Fibroblast of gingiva (primary cell): ENCODE measurements at places on chromosomes 6 and 20.

DNA sequence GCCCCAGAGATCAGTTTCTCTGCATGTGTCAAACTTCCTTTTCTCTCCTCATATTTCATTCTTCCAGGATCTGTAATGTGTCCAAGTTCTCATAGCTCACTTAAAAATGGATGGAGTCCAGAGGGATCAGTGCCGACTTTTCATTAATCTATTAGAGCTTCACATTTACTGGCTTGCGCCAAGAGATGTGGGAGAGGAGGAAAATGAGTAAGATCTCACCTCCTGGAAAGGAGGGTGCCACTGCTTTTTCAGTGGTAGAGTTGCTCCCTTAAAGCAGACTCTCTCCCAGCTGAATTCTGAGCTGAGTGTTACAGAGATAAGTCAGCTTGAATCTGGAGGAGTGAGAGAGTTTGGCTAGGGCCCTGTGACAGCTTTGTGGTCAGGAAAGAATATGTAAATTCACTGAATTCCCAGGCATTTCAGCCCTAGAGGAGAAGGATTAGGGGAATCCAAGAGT lies 175.9 kb downstream of the SOX4 start:
- DNase-seq: peak; percentile 69

DNA sequence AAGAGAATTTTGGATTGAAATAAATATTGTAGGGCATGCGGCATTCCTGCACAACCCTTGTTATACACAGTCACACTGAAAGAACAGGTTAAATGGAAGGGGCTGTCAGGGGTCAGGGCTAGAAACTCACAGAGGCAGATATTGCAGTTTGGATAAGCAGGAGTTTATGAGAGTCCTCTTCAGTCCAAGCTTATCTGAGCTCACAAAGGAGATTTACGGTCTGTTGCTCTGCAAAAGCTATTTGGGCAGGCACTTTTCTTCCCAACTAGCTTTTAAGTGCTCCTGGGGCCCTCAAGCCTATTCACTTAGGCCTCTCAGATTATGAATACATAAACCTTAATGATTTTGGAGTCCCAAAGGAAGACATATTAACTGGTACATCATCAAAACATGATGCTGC lies 156.2 kb downstream of the SOX4 start:
- no peak for DNase-seq

GRCh38 chr6:45712786-45713185 lies 302.9 kb downstream of the CLIC5 start:
- DNase-seq: no peak

DNA sequence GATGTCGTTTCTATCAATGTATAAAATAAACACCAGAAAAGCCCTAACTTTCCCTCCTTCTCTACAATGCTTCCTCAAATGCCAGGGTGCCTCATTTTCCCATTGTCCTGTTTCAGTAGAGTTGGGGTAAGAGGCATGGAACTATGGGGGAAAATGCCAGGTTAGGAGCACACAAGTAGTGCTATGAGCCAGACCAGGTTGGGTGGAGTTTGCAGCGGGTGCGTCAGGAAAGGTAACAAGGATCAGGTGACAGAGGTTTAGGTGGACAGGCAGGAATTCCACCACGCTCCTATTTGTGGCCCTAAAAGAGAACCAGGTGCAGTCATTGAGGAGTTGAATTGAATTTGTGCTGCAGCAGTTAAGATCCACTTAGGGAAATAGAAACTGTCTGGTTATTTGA lies 36.5 kb downstream of the SYTL3 start:
- no peak for DNase-seq

- DNase-seq: no peak
These were observed 35.9 kb upstream of the COL9A1 start for GRCh38 chr6:70338775-70339174.

DNA sequence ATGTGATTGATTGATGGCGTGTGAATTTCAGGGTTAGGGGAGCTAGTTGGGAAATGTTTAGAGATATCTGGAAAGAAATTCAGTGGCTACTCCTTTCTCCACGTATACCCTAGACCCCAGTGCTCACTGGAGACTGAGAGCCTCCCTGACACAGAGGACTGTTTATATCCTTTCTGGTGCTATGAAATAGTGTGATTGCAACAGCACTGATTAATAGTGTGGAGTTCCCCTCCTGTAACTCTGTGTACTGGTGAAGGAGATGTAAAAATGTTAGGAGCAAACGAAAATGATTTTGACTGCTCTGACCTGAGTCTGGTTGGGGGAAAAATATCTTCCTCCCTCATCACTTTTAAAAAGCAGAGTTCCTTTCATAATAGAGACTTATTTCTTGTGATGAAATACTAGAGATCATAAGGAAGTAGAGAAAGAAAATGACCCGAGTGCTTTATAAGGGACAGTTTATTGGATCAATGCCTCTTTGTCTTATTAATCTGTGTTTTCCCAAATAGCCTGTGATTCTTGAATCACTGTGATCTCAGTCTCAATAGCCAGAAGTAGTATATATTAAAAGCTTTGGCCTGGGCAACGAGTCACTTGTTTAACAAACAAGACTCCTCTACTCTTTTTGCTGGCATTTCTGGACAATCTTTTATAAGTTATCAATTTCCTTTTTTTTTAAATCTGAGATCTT lies 92.3 kb downstream of the RNF182 start:
- DNase-seq: no peak

DNA sequence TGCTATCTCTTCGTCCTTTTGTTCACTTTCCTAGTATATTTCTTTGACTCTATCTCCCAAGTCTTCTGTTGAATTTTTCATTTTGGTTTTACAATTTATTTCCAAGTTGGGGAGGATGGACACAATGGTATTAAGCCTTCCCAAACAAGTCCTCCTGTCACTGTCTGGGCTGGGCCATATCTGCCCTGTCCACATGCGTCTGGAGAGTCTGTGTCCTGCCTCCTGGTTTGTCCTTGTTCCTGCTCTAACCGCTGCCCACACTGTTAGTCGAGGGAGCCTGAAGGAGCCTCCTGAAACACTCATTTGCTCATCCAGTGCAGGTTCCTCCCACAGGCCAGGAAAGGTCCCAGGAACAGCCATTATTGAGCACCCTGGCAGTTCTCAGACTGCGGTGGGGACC lies 17.1 kb downstream of the MYT1 start:
- DNase-seq: no peak

GRCh38 chr20:51832276-51832675 lies 30.0 kb upstream of the SALL4 start:
- no peak for DNase-seq

GRCh38 chr6:87315071-87315470 lies 7.3 kb upstream of the SMIM8 start:
- no peak for DNase-seq

GRCh38 chr6:21611485-21611884 lies 17.9 kb downstream of the SOX4 start:
- no peak for DNase-seq

GRCh38 chr6:16179970-16180431 lies 51.1 kb downstream of the MYLIP start:
- DNase-seq: no peak

GRCh38 chr6:119443993-119444641 lies 94.6 kb upstream of the MAN1A1 start:
- DNase-seq: no peak

GRCh38 chr6:129929433-129929832 lies 68.3 kb upstream of the TMEM244 start:
- DNase-seq: peak; percentile 90

DNA sequence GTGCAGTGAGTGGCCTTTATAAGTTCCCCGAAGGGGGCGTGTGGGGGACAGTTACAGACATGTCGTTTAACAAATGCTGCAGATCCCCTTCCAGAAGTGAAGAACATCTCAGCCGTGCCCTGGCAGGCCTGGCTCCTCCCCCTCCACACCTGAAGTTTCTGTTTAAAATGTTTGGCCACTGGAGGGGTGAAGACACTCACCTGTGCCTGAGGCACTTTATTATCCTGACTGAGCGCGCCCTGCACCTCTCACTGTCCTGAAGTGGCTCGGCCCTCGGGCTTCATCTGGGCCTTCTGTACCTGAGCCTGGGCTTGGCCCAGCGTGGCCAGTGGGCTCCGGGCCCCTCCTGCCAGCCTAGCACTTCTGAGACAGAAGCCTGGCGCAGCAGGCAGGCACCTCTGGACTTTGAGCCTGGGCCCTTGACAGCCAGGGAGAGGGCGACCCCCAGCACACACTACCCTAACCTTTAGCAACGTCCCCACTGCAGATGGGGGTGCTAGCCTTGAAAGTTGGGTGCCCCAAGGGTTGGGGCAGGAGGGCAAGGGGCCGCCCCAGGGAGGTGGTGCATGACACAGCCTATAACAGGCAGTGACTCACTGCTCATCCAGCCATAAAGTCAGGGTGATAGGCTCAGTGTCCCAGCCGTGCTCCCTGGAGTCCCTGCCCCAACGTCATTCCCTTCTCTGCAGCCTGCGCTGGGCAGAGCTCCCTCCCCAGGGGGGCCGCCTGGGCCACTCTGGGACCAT lies 13.6 kb upstream of the GATA5 start:
- DNase-seq: no peak

- no peak for DNase-seq
These were observed 15.6 kb upstream of the DAAM2 start for GRCh38 chr6:39776581-39776980.

GRCh38 chr6:35402136-35402855 lies 49.8 kb upstream of the FANCE start:
- DNase-seq: no peak

- DNase-seq: no peak
These were observed 118.4 kb upstream of the LAMP5 start for GRCh38 chr20:9395971-9396370.

GRCh38 chr6:152018876-152019275 lies 211.4 kb downstream of the ESR1 start:
- DNase-seq: peak; percentile 8

- no peak for DNase-seq
These were observed 10.4 kb upstream of the ZNFX1 start for GRCh38 chr20:49288250-49288751.

GRCh38 chr6:163732479-163732878 lies 318.0 kb downstream of the QKI start:
- no peak for DNase-seq

GRCh38 chr6:133243723-133244305 lies 2.7 kb downstream of the EYA4 start:
- DNase-seq: no peak

DNA sequence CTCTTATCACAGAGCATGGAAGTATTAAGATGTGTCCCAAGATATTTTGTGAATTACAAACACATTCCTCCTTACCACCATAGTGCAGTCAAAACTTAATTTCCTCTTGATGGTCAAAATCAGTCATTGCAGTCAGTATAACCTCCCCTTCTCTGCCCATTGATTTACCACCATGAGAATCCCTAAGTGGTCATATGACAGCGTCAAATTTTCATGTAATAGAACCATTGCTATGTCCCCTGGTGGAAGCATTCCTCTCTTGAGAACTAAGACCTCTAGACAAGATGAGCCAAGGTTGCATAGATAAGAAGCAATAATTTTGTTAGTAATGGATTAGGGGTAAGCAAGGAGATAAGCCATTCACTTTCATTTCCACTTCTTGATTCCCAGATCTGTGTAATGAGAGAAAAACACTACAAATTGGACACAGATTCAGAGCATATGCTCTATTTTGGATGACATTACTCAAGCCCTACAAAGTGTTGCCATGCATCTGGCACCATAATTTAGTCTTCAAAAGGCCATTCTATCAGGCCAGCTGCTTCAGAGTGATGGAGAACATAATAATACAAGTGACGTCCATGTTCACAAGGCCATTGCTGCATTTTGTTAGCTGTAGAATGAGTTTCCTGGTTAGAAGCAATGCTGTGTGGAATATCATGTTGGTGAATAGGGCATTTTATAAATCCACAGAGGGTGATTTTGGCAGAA lies 49.6 kb upstream of the PDE7B start:
- no peak for DNase-seq

GRCh38 chr20:414161-414560 lies 6.1 kb downstream of the RBCK1 start:
- DNase-seq: no peak

GRCh38 chr20:52420805-52421204 lies 229.2 kb upstream of the ZFP64 start:
- DNase-seq: no peak

DNA sequence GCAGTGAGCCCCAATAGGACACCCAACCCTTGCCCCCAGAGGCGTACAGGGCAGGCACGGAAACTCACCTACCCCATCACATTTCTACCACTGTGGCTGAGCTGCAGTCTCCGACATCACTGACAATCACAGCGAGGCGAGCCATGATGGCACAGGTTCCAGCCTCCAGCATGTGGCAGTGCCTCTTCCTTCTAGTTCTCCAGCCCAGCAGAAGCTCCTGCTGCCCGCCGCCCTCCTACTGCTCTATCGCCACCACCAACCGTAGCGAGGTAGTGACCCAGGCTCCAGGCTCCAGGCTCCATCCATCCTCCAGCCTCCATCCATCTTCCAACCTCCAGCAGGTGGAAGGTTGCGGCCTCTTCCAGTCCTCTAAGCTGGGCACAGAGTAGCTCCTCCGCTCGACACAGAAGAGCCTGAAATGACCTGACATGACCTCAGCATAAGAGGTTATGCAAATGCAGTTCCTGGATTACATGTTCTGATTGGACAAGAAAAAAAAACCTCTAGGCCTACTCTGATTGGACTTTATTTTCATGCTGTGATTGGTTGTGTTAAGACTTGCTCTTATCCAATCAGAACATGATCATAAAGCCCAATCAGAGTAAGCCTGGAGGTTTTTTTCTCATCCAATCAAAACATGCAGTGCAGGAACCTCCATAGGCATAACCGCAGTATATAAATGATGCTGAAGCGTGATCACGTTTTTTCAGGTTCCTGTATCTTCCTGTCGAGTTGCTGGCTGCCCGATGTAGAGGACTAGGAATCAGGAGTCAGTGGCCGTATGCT lies 438.9 kb upstream of the ZNF337 start:
- no peak for DNase-seq

GRCh38 chr6:14202947-14203346 lies 85.4 kb downstream of the CD83 start:
- no peak for DNase-seq

DNA sequence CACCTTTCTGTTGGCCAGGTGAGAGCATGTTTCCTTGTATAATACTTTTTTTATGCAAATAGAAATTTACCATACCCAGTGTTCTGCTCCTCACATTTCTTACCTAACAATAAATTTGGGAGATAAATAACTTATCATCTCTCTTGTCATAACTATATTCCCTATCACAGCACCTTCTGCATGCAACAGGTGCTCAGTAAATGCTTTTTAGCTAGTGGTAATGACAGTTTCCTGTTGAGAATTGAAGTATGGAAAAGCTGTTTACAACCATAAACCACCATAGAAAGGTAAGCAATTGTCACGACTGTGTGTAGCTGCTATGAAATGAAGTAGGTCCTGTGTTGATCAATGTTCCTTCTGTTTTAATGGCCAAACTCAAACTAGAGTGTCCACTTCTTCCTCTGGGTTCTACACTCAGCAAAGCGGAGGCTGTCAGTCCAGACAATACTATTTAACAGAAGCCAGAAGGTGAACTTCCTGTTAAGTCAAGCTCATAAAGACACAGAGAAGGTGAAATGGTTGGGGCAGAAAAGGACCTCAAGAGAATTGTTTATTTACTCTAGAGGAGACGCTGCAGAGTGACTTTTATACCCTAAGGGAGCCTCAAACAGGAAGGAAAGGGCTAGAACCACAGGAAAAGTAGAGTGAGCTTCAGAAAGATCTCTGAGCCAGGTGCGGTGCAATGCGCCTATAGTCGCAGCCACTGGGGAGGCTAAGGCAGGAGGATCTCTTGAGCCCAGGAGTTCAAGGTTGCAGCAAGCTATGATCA lies 84.0 kb upstream of the SLC22A16 start:
- no peak for DNase-seq
